Inflammatory macrophage (primary cell): ENCODE measurements at places on chromosomes 11 and 22.

GRCh38 chr11:96293109-96293508, 49.9 kb downstream of the MAML2 start:
- DNase-seq: no peak

- DNase-seq: no peak
Observed at GRCh38 chr11:114232400-114233059, 63.7 kb upstream of the NNMT start.

DNA sequence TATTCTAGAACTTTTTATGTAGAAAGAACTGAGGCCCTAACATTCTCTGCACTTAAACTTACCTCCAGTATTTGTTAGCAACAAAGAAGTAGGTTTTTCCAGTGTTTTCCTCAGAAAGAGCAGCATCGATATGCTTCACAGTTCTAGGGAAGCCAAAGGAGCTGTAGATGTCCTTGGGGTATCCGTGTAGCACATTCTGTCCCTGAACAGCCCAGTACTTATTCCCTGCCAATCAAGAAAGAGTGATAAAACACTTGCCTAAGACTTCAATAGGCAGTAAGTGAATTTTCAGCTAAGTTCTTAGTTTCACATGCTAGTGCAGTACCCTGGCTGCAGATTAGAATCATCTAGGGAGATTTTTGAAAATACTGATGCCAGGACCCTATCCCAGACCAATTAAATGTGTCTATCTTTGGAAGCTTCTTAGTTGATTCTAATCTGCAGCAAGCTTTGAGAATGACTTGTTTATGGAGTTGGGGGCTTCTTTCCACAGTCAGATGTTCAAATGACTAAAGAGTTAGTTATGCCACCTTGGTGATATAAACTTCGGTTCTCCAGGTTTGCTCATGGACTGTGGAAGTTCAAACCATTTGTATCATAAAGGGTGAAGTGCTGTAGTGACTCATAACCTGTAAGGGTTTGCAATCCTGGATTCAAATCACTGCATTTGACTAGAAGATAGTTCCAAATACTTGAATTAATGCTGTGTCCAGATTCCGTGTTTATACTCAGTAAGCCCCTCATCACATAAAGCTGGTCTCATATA, 6.5 kb downstream of the MMP1 start:
- DNase-seq: no peak

- DNase-seq: no peak
Observed at GRCh38 chr11:93817426-93818348, 32.7 kb downstream of the VSTM5 start.

DNA sequence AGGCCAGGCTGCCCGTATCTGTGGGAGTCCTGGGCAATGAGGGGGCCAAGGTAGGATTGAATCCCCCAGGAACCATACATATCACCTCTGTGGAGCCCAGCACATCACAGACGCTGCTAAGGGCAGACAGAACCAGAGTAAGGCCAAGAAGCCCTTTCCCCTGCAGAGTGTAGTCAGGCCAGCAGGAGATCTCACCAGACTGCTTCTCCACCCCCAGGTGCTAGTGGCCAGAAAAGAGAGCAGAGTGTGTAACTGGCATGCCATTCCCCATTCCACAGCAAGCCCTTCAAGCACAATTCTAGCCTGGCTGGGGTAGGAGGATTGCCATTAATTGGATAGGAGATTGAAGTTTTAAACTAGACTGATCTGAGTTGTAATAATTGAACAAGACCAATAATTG, 28.0 kb upstream of the FCHSD2 start:
- no peak for DNase-seq

DNA sequence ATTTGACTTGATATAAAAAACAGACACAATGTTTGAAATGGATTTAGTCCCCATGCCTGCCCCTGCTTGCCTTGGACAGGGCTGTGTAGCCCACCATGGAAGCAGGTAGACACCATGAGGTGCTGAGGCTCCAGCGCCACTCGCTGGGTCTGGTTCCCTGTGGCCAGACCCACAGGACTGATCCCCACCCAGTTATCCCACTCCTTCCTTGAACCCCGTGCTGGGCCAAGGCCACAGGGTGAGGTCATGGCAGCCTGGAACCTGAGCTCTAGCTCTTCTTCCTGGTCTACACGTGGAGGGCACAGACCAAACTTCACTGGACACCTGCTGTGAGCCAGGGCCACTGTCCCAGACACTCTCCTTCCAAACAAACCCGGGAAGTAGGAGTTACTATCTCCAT, 42.5 kb downstream of the GAB4 start:
- DNase-seq: no peak

- DNase-seq: no peak
Observed at GRCh38 chr11:70834277-70834940, 418.0 kb downstream of the SHANK2 start.

DNA sequence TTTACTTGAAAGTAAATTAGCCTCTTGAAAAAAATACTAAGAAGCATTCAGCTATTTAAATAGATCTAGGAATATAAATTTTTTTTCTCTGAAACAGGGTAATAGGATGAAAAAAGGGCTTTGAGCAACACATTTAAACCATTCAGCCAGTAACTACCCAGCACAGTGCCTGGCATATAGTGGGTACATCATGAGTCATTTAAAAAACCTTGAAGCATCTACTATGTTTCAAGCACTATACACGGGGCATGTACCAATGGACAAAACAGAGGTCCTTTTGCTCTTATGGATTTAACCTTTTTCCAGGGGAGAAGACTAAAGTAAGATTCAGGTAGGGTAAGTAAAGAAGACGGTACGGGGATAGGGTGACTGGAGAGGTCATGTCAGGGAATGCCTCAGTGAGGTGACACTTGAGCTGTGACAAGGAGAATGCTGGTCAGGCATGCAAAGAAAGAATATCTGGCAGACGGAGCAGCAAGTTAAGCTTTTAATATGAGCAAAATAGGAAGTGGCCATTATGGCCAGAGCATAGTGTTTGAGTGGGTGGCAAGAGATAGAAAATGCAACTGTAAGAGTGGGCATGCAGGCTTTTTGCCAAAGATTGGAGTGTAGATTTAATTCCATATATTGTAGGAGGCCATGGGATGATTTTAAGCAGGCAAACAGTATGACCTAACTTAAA, 101.1 kb downstream of the HIPK3 start:
- DNase-seq: peak; percentile 62

GRCh38 chr11:2581151-2581930, 118.5 kb downstream of the KCNQ1OT1 start:
- DNase-seq: no peak

DNA sequence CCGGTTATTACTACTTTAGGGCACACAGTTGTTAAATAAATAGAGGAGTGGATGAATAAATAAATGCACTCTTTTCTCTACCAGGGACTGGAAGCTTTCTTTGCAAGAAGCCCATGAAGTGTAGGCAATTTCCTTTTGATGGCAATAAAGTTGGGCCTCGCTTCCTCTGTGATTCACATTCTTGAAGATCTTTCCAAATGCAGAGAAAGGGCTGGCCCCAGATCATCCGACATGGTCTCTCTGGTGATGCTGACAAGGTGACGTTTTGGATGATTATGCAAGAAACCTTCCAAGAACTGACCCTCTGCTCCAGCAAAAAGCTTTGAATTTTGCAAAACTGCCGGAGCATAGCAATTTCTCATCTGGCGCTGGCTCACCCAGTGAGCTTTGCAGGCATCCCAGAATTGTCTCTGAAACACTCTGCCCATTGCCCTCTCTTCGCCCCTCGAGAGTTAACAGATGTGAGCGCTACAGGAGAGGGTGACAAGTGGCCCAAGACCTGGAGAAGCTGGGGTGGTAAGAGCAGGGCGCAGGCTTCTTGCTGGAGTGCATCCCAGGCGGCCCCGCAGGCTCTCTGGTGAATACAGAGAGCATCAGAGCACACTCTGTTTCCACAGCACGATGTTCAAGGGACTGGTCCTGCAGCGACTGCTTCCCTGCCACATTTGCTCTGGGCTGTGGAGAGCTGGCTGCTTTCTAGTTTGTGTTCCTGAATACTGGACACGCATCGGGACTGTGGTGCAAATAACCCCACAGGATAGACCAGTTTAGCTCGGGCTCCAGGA, 11.5 kb upstream of the IFT27 start:
- DNase-seq: no peak

GRCh38 chr22:32310777-32311176, 46.9 kb upstream of the RFPL3 start:
- DNase-seq: no peak

GRCh38 chr11:72389116-72389515, 45.2 kb downstream of the CLPB start:
- DNase-seq: no peak

DNA sequence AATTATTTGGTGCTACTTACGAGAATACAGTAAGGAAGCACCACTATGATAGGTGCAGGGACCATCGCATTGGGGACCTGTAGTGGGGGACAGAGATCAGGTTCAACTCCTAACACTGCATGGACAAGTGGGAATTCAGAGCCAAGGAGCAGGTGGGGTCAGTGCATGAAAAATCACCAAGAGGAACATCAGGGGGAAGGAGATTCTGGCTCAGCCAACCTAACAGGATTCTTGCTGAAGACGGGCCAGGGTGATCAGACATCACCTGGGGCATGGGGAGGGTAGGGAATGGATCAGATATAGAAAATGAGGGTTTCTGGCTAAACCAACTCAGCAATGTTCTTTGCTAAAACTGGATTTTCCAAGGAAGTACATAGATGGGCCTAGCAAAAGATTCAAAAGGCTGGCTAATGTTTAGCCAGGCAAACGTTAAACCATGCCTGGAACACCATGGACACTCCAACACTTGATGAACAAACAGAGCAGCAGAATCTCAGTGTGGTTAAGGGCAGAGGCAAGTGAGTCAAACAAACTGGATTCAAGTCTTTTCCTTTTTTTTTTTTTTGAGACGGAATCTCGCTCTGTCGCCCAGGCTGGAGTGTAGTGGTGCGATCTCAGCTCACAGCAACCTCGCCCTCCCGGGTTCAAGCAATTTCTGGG, 70.0 kb downstream of the MICAL3 start:
- no peak for DNase-seq

DNA sequence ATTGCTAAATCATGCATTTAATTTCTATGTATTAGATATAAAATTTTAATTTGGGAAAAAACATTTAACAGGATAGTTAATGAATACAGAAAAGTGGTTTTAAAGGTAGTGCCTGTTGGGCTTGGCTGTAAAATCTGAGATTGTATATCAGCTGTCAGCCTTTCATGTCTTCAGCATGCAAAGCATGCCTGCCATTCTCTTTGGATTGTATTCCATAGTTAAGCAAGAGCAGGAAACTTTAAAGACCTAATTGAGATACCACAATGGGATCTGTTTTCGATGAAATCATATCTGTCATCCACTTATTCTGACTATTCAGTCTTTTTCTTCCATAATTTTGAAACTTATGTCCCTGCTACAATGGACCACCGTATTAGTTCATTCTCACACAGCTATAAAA, 451.0 kb upstream of the DDI1 start:
- no peak for DNase-seq

GRCh38 chr11:92443199-92443598, 218.6 kb downstream of the FAT3 start:
- no peak for DNase-seq

DNA sequence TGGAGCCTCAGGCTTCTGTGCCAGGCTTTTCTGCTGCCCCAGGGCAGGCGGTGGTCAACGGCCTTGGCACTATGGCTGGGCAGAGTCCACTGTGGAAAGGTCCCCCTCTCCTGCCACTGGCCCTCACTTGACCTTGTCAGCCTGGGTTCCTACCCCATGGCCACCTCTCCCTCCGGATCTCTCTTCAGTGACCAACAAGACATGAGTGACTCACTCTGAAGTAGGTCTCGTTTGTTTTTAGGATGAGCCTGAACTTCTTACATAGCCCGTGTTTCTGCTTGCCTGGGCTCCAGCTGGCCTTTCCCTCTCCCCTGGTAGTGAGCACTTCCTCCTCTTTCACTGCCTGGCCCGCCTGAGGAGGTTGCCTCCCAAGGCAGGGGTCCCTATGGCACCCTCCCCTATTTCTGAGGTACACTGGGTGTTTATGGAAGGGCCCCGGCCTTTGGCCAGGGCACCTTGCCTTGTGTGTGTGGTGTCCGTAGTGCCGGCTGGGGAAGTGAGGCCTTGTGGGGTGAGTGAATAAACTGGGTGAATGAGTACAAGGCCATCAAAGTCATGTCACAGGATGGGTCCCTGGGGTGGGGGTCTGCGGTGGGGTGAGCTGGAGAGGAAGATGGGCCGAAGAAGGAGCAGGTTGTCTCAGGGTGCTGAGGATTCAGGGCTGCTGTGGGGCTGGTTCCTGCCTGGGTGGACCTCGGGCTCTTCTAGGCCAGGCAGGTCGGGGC, 5.0 kb downstream of the SHANK3 start:
- DNase-seq: no peak

DNA sequence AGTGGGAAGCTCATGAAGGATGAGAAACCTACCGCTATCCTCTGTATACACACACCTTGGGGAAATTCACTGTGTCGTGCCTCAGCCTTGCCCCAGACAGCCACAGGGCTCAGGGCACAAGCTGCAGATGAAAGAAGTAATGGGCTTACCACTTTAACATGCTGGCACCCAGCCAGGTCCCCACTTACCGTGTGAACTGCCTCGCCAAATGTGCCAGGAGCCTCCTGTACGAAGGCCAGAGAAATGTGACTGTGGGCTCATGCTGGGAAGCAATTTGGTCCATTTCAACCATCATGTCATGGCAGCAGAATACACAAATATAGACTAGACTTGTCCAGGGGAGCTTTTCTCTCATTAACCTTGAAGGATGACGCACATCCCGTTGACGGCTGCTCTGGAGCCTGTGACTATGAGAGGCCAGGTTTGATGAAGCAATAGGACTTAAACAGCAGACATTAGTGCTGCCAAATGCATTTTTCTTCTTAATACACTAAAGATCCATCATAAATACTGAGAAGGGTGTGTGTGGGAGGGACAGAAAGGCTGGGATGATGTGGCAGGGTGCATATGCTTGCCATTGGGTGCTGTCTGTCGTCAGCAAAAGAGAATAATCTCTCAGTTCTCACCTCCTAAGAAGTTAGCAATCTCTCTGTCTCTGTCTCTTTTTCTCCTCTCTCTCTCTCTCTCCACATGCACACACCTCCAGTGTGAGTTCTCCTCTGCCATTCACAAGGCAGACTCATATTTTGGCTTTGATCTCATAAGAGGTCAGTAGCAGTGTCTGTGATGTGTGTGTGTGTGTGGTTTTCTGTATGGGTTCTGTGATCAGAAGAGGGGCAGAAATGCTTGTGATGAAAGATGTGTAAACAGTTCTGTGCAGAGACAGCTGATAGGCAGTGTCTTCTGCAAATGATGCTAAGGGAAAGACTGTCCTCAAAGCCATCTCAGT, 142.4 kb downstream of the KIRREL3 start:
- no peak for DNase-seq

GRCh38 chr11:122862091-122862490, 20.5 kb upstream of the JHY start:
- no peak for DNase-seq

GRCh38 chr11:2698386-2699184, 1.2 kb downstream of the KCNQ1OT1 start:
- no peak for DNase-seq

DNA sequence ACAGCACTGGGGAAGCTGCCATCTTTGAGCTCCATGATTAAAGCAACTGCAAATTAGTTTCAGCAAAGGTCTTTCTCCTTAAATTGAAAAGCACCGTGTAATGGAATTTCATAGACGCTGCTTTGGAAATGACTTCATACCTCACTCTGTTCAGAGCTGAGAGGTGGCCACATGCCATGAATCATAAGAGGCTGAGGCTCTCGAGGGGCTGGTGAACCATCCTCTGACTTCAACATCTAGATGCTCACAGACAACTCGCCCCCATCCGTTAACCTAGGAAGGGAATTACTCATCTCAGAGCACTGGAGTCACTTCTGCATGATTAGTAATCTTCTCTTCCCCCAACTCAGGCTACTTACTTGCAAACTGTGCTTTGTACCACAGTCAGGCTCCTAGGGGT, 122.3 kb downstream of the RCN1 start:
- no peak for DNase-seq
